ENCODE measurements at places on chromosomes 3 and 15. TPM values are rescaled to one million over a fixed set of nuclear protein-coding genes. Genes with fewer than 3 reads are reported as not detected.

The PLXNB1 gene
- total RNA-seq: 7.0 TPM

The ASB7 gene
- total RNA-seq: 19.9 TPM

GRCh38 chr3:55042591-55042990 is 114.7 kb upstream of the LRTM1 start:
- DNase-seq: no peak

DNA sequence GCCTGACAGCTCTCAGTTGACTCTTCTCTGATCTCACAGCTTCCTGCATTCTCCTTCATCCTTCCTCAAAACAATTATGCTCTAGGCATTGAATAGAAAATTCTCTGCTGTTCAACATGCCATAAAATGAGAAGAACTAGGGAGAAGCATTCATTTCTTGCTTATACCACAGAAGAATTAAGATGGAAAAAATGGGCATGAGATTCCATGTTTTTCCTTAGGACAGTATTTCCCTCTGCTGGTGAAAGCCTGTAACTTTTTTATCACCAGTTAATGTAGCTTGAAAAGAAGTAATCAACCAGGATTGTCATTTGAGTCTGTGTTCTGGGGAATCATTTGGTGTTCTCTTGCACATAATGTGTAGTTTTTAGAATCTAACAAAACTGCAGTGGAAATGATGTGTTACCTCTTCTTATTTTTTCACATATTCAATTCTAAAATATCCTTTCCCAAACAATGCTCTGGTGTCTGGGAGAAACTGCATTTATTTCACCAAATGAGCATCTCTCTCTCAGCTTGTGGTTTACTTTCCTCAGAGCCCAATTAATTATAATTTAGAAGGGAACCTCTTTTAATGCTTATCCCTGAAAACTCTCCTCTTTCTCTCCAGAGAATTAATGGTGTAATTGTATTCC is 92.8 kb upstream of the DCBLD2 start:
- no peak for DNase-seq

GRCh38 chr15:97978401-97979139 is 18.1 kb downstream of the ARRDC4 start:
- no peak for DNase-seq

DNA sequence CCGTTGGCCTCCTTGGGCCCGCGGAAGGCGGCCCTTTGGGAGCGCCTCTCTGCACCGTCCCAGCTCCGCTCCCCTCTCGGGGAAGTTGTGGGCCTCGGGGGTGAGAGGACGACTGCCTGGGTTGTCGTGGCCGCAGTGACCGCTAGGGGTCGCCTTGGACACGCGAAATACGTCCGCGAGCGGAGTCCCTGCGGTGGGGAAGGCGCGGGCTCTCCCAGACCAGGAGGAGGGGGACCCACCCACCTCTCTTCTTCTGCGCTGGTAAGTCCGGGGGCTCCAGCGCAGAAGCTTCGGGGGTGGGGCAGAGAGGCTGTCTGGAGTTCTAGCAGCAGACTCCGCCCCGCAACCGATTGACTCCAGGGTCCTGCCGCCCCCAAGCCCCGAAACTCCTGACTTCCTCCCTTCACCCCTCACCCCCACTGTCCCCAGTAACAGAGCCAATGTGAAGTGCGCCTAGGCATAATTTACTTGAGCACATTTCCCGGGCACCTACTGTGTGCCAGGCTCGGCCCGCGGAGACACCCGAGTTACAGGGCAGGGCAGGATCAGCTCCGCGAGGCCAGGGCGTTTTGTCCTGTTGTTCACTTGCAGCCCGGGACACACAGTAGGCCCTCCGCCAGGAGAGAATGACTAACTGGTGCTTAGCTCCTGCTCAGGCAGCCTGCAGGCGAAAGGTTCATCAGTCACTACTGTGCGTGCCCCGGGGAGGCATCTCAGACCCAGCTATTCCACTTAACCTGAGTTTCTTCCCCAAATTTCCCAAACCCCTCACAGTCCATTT is 32.8 kb downstream of the DNASE1L3 start:
- DNase-seq: peak; percentile 80

DNA sequence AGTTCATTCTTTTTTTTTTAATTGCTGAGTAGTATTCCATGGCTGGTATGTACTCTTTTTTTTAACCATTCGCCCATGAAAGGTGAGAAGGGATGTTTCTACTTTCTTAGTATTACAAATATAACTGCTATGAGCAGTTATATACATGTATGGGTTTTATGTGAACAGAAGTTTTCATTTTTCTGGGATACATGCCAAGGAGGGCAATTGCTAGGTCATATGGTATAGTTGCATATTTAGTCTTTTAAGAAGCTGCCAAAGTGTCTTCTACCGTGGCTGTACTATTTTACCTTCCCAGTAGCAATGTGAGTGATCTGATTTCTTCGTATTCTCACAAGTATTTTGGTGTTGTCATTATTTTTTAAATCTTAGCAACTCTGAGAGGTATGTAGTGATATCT is 11.2 kb upstream of the KLHL40 start:
- DNase-seq: no peak

The SNUPN gene
- 40.9 TPM for total RNA-seq

DNA sequence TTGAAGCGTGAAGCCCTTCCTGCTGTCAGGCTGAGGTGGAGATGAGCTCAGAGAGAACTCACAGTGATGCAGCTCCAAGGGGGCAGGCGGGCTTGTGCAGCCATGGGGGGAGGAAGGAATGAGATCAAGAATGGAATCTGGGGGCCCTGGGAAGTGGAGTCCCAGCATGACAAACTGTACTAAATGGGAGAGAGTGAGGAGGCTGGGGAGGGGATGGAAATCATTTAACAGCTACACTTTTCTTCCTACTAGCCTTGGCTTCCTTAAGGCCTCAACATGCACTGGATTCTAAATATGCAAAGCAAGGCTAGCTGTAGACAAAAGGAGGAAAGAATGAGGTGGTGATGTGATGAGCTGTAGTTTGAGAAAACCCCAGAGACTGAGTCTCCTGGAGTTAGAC is 133.9 kb downstream of the EEFSEC start:
- no peak for DNase-seq

GRCh38 chr3:141074529-141074928 is 23.4 kb downstream of the SPSB4 start:
- DNase-seq: no peak

The LRRC2 gene
- not detected for total RNA-seq

DNA sequence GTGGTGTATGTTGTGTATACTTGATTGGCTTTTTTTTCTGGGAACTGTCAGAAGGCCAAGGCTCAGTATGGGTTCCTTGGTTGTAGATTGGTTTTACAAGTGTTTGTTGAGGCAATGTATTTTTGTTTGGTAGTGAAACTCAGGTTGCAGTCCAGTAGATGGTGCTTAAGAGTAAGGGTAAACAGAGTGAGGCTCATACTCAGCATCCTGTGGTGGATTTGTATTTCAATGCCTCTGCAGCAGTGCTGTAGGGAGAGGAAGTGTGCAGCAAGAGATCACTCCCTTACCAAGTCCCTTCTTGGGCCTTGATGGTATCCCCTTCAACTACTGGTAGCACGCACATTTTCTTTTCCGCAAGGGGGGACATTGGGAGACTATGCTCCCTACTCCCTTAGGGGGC is 428.5 kb upstream of the CNTN3 start:
- DNase-seq: no peak

DNA sequence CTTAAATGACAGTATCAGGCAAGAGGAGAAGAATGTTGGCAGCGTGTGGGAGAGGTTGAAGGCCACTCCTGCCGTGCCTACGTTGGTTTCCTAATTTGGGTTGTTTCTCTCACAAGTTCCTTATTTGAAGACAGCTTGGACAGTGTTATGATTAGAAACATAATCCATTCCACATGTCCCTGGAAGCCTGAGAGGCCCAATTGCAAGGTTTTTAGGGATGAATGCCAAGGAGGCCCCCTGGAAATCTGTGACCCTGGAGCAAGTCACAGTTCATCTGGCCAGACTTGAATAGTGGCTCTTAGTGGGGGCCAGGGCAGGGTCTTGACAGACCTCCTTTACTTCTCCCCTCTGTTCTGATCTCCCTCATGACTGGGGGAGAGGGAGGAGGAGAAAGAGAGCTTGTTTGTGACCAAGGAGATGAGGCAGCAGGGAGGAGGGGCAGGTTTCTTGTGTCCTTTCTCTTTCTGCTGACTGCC is 584.4 kb upstream of the TBL1XR1 start:
- no peak for DNase-seq

DNA sequence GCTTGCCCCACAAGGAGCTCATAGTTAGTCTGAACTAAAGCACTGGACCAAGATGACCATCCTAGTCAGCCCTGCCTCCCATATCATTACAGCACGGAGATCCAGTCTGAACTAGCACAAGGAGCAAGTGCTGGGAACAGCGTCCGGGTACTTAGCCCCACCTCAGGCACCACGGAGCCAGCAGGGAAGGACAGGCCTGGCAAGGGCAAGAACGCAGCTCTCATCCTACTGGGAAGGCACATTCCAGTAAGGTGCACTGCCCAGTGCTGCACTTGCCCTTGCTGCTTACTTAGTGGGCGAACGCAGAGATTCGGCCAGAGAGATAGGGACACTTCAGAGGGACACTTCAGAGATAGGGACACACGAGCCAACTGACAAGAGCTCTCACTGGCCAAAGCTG is 27.6 kb downstream of the SEC61A1 start:
- DNase-seq: no peak

- DNase-seq: no peak
Observed at GRCh38 chr3:12954891-12955650, 113.7 kb upstream of the RPL32 start.

DNA sequence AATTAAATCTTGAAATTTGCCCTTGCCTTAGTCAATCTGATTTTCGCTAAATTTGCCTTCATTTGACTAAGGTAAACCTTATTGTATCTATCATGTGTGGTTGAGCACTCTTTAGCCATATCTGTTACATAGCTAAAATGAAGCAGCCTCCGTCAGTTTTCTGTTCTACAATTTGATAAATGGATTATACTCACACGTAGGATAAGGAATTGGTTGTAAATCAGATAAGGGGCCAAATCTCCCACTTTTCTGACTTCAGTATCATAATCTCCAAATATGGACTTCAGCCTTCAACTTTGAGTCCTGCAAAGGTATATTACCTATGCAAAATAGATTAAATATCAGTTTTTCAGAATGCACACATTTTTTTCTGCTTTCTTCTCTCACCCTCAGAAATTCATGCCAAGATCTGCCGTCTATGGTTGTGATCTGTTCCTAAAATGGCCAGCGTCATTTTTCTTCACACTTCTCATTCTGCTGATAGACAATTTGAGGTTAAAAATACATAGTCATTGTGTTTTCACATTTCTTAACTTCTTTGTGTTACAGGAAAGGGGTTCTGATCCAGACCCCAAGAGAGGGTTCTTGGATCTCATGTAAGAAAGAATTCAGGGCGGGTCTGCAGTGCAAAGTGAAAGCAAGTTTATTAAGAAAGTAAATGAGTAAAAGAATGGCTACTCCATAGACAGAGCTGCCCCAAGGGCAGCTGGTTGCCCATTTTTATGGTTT is 36.9 kb downstream of the RAB8B start:
- DNase-seq: no peak

DNA sequence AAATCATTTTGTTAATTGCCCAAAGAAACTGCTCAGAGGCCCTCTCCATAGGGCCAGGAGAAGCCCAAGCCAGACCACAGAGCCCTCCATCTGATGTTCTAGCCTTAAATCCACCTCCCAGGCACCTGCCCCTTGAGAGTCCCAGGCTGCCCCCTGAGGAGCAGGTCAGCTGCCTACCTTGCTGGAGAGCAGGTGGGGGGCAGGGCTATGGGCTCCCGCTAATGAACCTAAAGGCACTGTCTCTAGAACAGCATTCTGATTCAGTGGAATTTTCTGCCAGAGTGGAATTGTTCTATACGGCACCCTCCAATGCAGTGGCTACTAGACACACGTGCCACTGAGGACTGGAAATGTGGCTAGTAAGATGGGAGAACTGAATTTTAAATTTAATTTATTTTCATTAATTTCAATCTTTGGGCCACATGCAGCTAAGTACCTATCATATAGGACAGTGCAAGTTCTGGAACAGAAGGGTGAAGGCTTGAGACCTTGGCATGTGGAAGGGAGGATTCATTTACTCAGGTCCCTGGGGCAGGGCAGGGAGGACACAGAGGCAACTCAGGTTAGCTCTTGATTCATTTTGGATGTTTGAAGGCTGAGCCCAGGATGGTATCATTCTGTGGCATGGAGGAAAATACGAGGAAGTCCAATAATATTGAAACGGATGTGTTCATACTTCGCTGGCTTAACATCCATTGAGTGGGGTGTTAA is 11.4 kb downstream of the AMOTL2 start:
- no peak for DNase-seq

GRCh38 chr3:108037770-108038169 is 53.1 kb downstream of the CD47 start:
- no peak for DNase-seq

DNA sequence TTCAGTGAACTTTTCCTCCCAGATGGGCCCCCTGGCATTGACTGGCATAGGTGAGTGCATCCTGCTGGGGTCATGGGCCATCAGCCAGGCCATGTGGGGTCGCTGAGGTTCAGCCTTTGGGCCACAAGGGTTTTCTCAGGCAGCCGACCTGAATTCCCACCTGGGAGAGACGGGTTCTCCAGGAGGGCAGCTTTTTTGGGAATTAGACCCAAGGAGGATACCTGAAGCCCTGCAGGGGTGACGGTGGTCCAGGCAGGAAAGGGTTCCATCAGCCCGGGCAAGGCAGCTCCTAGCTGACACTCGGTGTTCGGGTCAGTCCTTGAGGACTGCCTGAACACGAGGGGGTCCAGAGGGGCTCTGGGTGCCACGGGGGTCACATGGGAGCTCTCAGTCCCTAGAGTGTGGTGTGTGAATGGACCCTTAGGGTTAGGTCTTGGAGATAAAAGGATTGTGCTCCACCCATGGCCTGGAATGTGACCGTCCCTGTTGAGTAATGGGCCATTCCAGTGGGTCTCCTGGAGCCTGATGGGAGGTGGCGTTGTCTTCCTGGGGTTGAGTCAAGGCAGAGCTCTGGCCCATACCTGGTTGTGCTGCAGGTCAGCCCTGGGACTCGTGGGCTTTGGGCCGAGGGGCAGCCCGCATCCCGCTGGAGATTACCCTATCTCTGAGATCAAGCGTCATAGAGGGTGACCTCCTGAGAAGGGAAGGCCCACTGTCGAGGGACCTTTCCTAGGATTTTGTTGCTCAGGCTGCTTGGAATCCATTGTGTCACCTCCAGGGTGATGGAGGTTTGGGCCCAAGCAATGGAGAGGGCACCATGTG is 192.8 kb downstream of the UBE3A start:
- no peak for DNase-seq

DNA sequence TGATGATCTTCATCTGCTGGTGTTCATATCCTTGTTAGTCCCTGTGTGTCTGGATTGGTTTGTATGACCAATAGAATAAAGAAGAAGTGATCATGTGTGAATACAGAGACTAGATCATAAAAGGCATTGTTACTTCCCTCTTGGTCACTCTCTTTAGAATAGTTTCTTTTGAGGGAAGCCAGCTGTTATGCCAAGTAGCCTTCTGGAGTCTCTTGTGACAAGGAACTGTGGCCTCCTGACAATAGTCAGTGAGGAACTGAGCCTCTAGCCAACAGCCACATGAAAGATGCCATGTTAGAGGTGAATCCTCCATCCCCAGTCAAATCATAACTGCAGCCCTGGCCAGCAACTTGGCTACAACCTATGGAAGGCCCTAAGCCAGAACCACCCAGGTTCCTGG is 63.0 kb upstream of the SMAD3 start:
- no peak for DNase-seq

The HHLA2 gene
- 0.51 TPM for total RNA-seq

Measured in activated T-helper 2 cell treated with anti-CD3 and anti-CD28 coated beads, Interferon-gamma antibody, Interleukin-2, Interleukin-4, amounts not matched to agents 10 μg/mL and 5 μg/mL and 100 μg/mL, durations not matched to agents 14 hours and 24 hours and 36 hours (primary cell).